ENCODE measurements at places on chromosomes 13 and 19.

GRCh38 chr13:30792285-30793000 lies 57.1 kb downstream of the ALOX5AP start:
- peak; percentile 47 for DNase-seq

DNA sequence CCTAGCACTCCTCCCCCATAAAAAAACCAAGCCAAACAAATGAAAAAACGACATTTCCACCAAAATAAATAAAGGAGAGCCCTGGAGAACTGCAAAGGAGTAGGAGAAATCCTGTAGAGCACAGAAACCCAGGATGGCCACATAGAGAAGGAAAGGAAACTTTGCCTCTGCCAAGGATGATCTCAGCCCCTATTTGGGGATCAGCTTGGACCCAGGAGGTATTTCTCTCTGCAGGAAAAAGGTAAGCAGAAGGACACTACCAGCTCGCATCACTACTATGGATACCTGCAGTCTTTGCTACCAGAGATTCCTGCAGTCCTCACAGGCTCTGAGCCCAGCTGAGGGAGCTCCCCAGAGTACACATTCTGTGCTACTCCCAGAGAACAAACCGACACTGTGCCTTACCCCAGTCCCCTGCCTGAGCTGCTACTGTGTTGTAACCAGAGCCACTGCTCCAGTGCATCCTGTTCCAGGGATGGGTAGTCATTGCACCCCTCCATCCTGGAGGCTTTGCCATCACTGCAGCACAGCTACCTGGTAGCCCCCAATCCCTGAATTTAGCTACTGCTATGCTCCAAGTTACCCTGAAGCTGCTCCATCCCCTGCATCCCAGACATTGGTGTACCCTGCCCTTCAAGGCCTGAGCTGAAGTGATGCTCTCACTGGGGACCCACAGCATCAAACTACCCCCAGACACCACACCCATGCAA lies 41.7 kb downstream of the VWA8 start:
- DNase-seq, result no peak

DNA sequence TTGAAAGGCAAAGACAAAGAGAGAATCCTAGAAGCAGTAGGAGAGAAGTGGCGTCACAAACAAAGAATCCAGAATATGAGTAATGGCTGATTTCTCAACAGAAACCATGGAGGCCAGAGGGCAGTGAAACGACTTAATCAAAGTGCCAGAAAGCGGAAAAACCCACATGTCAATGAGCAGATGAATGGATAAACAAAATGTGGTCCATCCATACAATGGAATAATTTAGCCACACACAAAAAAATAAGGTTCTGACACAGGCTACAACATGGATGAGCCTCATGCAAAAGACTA lies 52.2 kb upstream of the RANBP3 start:
- no peak for DNase-seq

- DNase-seq, result no peak
Measured at GRCh38 chr19:50486823-50487515, 10.3 kb upstream of the GARIN5A start.

DNA sequence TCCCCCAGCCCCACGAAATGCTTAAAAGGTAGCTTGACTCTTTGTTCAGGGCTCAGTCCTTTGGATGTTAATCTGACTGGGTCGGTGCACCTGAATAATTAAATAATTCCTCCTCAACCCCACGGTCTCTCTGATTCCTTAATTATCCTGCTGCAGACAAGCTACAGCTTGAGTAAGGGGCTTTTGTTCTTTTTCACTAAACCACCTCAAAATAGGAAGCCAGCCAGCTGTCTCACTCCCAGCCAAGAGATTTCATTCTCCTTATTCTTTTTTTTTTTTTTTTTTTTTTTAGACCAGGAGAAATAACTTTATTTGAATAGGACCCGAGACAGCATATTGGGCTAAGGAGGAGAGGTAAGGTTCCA lies 7.9 kb upstream of the FCGBP start:
- DNase-seq, result no peak

DNA sequence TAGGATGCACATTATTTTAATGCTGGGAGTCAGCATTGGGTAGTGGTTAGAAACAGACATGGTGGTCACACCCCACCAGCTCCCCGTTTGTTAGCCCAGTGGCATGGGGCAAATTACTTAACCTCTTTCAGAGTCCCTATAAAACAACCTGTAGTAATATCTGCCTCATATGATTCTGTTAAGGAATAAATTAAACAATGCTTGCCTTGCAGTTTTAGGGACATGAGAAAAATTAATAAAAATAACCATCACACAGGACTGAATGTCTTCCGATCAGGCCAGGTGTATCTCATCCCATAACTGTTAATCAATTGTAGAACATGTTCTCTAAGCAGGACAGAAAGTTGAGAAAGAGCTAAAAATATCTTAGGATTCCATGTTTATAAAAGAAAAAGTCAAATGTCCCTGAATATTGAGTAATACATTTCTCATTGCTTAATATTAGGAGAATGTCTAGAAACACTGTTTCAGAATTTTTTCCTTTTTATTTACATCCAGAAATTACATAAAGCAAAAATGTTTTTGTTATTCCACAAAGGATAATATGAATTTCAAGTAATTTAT lies 196.5 kb downstream of the GPC6 start:
- DNase-seq, result no peak

GRCh38 chr19:55528030-55528803 lies 8.7 kb downstream of the SBK2 start:
- DNase-seq, result no peak

GRCh38 chr19:13840305-13841085 lies 36.4 kb upstream of the NANOS3 start:
- no peak for DNase-seq

GRCh38 chr19:6234527-6234926 lies 45.2 kb downstream of the MLLT1 start:
- no peak for DNase-seq

- DNase-seq, result no peak
Measured at GRCh38 chr19:16121967-16122366, 10.3 kb downstream of the RAB8A start.

Measured in hippocampal formation (tissue), 2 donors.